DMS 273 treated with DMSO at 0.1 percent for 48 hours (cell line): ENCODE measurements at places on chromosomes 3 and 15.
A peak's percentile ranks its signal among the peaks of the same experiment; 100 is the strongest.

- DNase-seq = no peak
Measured at GRCh38 chr3:39254806-39255449, 24.9 kb downstream of the CX3CR1 start.

- peak; percentile 4 for DNase-seq
Measured at GRCh38 chr3:55963601-55964000, 476.5 kb upstream of the WNT5A start.

DNA sequence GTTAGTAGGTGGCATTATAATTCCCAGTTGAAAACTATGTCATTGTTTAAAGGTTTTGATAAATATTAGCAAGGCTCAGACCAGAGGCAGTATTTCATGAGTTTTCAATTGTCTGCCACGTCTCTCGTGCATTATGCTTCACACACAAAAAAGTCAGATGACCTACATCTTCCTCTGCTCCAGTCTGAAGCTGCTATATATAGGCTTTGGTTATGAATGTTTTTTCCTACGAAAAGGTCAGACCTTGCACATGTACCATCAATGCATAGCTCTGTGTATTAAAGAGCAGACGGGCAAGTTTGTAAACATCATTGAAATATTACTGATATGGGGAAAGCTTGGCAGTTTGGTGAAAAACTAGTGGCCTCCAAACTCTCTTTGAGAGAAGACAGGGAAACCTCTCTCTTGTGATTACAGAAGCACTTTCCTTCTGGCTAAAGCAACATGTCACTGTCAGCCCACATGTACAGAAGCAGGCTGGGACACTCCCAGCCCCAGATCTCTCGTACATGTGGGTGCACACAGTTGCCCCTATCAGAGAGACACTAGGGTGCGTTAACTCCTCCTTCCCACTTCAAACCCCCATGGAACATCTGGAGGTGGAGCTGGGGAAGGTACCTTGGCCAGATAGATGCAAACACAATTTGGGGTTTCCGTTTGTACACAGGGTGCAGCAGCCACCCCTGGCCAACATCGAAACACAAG lies 184.0 kb upstream of the BCL6 start:
- no peak for DNase-seq

DNA sequence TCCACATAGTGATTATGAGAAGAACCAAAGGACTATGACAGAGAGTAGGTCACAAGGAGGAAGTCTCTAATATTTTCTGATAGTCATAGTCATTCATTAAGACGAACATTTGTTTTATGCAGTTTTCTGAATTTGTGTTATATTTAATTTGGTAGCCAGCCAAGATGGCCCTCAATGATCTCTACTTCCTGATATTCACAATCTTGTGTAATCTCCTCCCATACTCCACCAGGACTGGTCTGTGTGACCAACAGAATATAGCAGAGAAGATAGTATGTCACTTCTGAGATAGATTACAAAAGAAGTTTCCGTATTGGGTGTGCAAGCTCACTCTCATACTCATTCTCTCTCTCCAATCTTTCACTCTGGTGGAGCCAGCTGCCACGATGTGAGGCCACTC lies 30.8 kb downstream of the HLTF start:
- DNase-seq = no peak

- DNase-seq = peak; percentile 46
Measured at GRCh38 chr3:66428733-66429132, 72.1 kb downstream of the LRIG1 start.

- no peak for DNase-seq
Measured at GRCh38 chr3:60393946-60394345, 857.3 kb downstream of the FHIT start.

DNA sequence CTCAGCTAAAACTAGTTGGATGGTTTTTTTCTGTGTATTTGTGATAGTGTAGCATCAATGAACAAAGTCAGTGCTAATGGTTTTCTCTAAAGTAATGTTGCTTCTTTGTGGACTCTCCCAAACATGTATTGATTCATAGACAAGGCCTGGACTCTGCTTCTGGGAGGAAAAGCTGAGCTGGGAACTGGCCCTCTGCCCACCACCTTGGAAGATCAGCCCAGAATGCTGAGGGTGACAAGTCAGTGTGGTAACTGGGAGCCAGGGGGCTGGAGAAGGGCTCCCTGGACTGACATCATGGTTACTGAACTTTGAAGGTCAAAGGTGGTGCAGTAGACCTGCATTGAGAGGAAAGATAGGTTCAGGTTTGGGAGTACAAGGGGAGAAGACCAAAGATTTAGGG lies 3.0 kb downstream of the ARHGAP31 start:
- no peak for DNase-seq

GRCh38 chr3:186307594-186308221 lies 54.3 kb downstream of the DGKG start:
- DNase-seq = no peak

GRCh38 chr15:66496951-66497501 lies 536 bp downstream of the SNAPC5 start:
- DNase-seq = no peak

- no peak for DNase-seq
Measured at GRCh38 chr3:176321099-176321498, 876.2 kb downstream of the TBL1XR1 start.

DNA sequence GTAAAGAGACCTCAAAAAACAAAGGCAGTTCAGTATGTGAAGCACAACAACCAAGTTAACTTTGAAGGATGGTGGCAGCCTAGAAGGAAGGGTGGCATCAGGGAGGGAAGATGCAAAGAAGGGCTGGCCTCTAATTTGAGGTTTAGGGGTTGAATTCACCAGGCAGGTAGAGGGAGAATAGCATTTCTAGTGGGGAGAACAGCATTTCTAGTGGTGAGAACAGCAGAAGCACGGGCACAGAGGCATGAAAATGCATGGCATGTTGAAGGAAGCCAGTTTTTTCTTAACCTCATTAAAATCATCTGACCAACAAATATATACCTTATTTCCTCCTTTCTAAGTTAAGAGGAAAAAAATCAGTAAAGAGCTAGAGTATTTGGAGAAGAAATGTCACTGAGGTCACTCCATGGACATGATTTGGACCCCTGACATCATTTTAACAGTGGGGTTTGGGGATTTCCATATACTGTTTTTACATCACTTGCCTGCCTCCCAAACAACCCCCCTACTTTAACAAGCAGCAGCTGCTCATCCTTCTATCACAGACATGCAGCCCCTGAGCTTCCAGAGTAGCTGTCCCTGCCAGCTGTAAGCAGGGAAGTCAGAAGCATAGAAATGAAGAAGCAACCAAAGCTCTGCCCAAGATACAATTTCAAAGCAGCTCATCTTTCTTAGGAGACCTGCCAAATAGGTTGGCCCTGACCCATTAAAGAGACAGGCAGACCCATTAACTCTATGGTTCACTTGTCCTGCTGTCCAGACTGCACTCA lies 2.4 kb upstream of the POPDC2 start:
- peak; percentile 40 for DNase-seq

DNA sequence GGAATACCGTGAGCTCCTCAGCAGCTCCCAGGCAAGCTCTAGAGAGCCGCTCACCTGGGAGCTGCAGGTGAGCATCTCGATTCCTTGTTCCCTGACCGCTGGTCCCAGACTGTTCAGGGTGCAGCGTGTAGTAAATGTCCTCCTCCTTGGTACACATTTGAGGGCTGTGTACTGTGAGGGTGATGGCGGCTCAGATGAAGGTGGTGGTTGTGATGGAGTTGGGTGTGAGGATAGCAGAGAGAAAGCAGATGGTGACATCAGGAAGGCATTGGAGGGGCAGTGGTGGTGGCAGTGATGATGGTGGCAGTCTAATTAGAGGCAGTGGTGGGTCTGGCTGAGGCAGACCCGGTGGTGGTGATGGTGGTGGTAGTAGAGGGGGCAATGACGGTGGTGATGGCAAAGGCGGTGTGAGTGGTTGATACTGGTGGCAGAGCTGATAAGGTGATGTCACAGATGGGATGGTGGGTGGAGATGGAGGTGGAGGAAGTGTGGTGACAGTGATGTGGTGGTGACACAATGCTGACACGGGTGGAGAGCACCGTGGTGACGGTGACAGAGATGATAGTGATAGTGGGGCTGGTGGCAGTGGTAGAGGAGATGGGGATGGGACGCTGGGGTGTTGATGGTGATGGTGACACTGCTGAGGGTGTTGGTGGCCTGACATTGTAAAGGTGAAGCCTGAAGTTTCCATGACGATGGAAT lies at the start of gene DNAJB8:
Gene DNAJB8, minus strand, starts transcription at position 51 of the 702 bp plus-strand sequence. CDS start 3,645 bp downstream, outside the sequence.
- DNase-seq = no peak
